H9 (cell line): ENCODE measurements at places on chromosomes 7 and 10. TPM values are rescaled to one million over a fixed set of nuclear protein-coding genes. Genes with fewer than 3 reads are reported as not detected.

Gene ERCC6
- 18.2 and 19.5 TPM in 2 replicates for total RNA-seq

Gene VSTM2A
- total RNA-seq: 0.11 and 0.22 TPM in 2 replicates

Gene FXYD4
- not detected in 2 replicates for total RNA-seq

Gene AZGP1
- total RNA-seq: 0.24 TPM in 1 of 2 replicates, not detected in the other

Gene STEAP2
- total RNA-seq: 6.6 and 6.7 TPM in 2 replicates

Gene HTR5A
- not detected in 2 replicates for total RNA-seq

GRCh38 chr7:32255036-32255435 lies 184.8 kb upstream of the PDE1C start:
- no peak for DNase-seq

GRCh38 chr10:120456143-120456625 lies 843 bp upstream of the PLPP4 start:
- DNase-seq: peak; percentile 32

DNA sequence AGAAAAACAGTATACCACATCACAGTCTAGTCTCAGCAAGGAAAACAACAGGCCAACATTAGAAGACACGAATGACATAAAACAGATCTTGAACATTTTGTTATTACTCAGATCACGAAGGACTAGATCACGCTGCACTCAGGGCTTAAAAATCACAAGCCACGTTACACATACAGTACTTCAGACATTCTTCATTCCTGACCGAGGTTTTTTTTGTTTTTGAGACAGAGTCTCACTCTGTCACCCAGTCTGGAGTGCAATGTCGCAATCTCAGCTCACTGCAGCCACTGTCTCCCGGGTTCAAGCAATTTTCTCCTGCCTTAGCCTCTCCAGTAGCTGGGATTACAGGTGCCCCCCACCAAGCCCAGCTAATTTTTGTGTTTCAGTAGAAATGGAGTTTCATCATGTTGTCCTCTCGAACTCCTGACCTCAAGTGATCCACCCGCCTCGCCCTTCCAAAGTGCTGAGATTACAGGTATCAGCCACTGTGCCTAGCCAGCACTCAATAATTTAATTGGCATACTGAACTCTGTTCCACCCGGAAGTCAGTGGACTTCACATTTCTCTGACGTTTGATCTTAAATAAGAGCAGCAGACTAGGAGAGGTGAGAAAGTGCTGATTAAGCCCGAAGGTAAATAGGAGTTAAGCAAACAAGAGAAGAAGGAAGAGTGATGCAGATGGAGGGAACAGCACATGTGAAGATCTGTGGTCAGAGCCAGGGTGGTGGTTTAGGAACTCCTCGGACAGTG lies 3.5 kb downstream of the AIMP2 start:
- DNase-seq: no peak

DNA sequence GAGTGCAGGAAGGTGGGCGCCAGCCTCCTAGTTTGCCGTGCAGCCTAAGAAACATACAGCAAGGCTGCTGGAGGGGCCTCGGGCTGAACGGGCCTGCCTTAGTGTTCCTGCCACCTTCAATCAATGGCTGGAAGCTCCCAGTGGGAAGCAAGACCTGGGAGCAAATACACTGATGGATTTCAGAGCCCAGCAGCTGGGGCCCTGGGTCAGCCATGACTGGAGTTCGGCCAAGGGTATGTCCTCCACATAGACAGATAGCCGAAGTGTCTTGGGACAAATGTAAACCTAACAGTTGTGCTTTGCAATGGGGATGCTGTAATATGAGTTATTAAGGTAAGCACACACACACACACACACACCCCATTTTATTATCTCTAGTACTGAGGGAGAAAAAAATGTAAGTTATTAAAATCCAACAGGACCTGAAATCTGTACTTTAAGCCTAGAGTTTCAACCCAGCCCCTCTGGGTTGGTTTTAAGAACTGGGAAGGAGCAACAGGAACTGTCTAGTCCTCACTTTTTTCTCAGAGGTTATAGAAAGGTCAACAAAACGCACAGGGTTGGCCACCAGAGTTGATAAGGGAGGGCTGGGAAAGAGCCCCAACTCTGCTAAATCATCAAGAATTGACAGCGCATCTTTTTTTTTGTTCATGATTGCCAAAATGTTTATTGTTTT lies 50.0 kb upstream of the CELF2 start:
- no peak for DNase-seq

- no peak for DNase-seq
Measured at GRCh38 chr10:122234416-122234815, 36.7 kb upstream of the BTBD16 start.

DNA sequence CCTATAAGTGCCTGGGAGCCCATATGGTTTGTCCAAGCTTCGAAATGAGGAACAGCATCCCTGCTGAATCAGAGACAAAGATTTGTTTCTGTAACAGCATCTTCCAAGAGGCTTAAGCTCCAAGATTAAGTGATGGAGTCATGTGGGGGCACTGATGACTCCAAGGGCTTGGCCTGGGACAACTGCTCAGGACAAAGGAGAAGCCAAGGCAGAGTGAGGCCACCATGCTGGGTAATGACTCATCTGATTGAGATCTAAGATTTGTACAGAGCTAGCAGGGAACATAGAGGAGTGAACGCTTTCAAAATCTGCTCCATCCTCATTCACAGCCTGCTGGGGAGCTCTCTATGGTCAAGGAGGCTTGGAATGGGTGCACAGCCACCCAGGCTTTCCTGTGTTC lies 49.3 kb downstream of the C10orf120 start:
- DNase-seq: no peak

DNA sequence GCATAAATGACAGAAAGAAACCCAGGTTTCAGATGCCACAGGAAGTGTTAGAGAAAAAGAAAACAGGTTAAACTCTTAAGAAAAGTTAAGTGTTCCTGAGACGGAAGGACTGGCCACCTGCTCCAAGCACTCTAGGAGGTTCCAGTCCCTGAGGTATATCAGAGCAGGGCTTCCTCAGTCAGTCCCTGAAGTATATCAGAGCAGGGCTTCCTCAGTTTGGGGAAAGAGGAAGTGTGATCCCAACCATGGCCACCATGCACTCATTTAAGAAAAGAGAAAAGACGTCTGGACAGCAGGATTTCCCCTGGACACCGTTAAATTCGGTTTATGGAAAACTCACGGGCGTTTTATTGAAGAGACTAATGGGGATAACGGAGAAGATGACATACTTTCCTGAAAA lies 133.4 kb upstream of the PFKP start:
- DNase-seq: no peak

GRCh38 chr10:86172301-86172700 lies 194.3 kb downstream of the GRID1 start:
- no peak for DNase-seq

DNA sequence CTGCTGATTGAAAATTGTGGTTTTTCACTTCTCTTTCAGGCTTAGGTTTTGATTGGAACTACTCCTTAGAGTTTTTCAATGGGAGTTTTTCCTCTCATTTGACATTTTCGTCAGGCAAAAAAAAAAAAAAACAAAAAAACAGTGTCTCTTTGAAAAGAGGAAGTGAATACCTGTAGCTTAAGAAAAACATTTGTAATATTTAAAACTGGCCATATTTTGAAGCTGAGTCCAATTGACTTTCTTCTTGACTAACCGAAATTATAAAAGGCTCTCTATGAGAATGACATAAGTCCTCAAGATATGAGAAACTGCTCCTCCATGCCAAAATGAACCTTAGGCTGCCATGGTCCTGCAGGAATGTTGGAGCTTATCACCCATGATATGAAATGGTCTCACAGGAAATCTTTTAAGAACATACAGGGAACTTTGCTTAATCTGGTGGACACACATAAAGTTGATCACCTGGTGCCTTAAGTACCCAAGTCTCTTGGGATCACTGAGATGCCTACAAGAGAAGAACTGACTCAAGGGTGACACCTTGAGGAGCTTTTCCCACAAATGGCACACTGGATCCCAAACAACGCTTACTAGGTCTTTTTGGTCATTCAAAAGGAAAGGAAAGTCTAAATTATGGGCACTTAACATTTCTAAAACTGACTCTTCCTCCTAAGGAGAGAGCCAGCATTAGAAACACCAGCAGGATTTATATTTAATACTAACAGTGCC lies 263.4 kb downstream of the CDC14C start:
- DNase-seq: no peak

GRCh38 chr10:70359017-70359550 lies 23.3 kb downstream of the LRRC20 start:
- no peak for DNase-seq

DNA sequence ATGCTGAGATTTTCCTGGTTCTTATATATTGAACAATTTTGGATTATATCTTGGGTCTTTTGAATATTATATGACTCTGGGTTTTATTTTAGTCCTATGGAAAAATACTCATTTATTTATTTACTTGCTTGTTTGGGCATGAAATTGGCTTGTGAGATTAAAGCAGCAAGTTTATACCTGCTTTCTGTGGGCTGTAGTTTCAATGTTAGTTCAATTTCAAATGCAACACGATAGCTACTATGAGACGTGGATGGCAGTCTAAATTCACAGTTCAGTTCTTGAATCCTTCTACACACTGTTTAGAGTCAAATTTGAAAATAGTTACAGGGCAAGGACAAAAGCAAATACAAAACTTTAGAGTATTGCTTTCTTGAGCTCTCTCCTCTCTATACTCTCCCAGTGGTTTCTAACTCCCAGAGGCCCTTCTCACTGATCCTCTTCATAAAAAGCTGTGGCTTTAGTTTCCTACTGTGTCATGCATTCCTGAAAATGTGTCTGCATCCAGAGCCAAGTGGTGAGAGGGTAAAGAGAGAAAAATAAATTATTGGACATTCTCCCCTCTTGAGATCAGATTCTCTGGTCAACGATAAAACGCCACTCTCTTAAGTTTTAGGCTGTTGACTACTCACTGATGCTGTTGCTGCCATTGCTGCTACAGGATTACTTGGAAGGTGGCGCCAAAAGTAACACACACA lies 34.4 kb downstream of the POLR1F start:
- DNase-seq: no peak

DNA sequence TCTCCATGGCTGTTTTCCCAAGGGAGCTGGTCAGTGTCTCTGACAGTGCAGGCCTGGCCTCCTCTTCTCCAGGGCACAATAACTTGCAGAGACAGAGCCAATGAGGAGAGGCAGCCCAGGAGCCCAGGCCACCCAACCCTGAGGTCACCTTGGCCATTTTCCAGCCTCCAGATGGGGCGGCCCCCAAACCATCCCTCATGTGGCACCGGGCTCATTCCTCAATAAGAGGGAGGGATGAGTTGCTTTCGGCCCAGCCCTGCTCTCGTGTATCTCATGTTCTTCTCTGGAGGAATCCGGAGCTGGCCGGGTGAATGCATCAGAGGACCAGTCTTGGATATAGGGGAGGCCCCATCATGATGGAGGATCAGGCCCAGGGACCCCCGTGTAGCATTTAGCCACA lies 98.9 kb downstream of the C10orf105 start:
- DNase-seq: no peak

GRCh38 chr10:99958302-99958701 lies 51.4 kb downstream of the DNMBP start:
- no peak for DNase-seq

- DNase-seq: no peak
Measured at GRCh38 chr7:21782996-21783395, 162.7 kb downstream of the CDCA7L start.

- no peak for DNase-seq
Measured at GRCh38 chr7:130650611-130651120, 17.9 kb downstream of the COPG2 start.

DNA sequence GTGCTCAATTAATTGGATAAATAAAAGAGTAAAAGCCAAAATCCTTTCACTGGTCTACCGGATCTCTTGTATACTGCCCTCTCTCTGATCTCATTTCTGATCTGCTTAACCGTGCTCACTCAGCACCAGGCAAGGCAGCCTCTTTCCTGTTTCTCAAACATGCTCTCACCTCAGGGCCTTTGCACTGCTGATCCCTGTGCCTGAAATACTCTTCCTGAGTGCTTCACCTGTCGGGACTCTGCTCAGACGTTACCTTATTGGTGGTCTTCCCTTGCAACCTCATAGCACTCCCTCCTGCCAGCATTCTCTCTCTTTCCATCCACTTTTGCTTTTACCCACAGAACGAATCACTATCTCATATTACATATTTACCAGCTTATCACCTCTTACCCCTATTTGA lies 55.6 kb downstream of the NPY start:
- no peak for DNase-seq

GRCh38 chr10:77834943-77835668 lies 91.4 kb downstream of the DLG5 start:
- no peak for DNase-seq

DNA sequence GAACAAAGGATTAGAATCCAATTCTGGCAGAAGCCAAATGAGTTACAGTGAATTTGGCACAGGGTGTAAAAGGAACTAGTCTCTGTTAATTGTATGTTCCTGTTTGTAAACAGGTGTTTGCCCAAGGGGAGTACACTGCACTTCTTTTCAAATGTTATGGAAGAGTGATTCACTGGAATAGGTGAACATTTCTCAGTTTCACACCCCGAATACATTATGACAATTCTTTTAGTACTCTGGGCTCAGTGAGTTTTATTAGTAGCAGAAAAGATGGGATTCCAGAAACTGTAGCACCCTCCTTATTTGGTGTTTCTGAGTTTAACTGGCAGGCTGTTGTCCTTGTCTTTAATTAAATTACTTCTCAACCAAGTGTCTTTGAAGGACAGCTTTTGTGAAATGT lies 329.2 kb downstream of the BBS9 start:
- DNase-seq: no peak

GRCh38 chr10:103534621-103535498 lies 41.4 kb downstream of the NEURL1 start:
- DNase-seq: peak; percentile 13

- no peak for DNase-seq
Measured at GRCh38 chr10:118901380-118901779, 128.1 kb upstream of the NANOS1 start.

- DNase-seq: no peak
Measured at GRCh38 chr10:58241346-58241745, 26.3 kb downstream of the IPMK start.

GRCh38 chr10:74029943-74030342 lies 32.0 kb downstream of the VCL start:
- DNase-seq: no peak
